ENCODE measurements at places on chromosomes 2 and 18.

- no peak overlapping the region for H3K27ac ChIP-seq
- no peak for DNase-seq
- H3K4me3 ChIP-seq: no peak overlapping the region
- H3K36me3 ChIP-seq: no peaks in the 10 kb centered on the region
- H3K27me3 ChIP-seq: peaks cover 10% of the 10 kb centered on the region
Observed at GRCh38 chr2:9807056-9807455, 36.2 kb upstream of the TAF1B start.

GRCh38 chr2:47907039-47907781 is 912 bp upstream of the FBXO11 start:
- peak overlapping the region; percentile 82 for H3K4me3 ChIP-seq
- peak overlapping the region; percentile 90 for H3K27ac ChIP-seq
- H3K36me3 ChIP-seq: peaks cover 8% of the 10 kb centered on the region
- peak; percentile 53 for DNase-seq
- no peaks in the 10 kb centered on the region for H3K27me3 ChIP-seq
- H3K4me1 ChIP-seq: peaks cover 28% of the 10 kb centered on the region

DNA sequence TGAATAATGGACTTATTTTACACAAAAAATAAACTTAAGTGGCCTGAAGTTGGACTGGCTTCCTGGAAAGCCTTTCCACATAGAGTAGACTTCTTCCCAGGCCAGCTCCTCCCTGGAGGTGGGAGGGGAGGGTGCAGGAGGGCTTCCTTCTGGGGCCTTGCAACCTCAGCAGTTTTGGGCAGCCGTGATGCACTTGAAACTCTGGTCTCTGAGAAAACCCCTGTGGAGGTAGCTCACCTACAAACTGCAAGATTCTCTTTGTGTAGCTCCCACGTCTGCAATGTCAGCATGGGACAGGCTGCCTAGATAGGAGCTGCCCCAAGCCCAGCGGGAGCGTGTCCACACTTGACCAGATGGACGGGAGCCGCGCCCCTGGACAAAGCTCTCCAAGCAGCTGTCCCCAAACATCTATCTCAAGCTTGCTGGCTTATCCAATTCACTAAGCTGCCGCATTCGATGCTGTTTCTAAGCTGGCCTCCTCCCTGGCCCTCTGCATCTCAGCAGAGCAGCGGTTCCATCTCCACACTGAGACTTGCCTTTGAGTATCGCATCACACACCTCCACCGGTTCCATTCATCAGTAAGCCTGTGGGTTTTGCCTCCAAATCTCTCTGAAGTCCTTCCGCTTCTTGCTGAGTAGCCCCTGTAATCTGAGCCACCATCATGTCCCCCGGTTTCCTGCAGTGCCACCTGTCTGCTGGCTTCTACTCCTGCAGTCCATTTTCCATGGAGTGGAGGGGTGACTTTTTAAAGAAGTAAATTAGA is 1.6 kb upstream of the LPIN1 start:
- H3K4me3 ChIP-seq: peak overlapping the region; percentile 26
- H3K4me1 ChIP-seq: peaks cover 59% of the 10 kb centered on the region
- peak; percentile 40 for DNase-seq

DNA sequence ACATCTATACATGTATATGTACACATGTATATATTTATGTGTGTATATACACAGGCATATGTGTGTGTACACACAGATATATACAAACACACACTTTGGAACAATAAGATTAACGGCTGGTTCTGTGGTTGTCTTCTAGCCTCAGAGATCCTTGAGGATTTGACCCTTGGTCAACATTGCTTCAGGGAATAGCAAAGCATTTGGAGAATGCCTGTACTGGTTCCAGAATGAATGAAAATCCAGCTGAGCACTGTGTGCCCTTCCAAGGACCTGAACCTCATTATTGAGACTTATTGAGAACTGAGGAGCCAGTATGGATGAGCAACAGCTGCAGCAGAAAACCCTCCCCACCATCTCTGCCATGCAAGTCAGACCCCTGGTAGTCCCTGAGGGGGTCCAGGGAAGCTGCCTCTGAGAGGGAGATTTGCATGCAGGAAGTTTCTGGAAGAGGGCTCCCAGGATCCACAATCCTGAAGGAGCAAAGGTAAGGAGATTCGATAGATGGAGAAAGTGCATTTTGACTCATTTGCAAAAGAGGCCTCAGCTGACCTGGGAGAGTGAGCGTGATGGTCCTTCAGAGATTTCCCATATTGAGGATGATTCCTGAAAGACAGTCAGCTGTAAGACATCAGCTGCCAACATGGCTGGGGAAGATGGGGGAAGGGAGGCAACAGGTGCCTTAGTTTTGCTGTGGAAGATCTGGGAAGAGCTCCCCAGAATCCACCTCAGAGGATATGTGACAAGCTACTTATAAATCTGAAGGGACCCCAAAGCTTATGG is 166.6 kb upstream of the NCKAP5 start:
- no peaks in the 10 kb centered on the region for H3K27me3 ChIP-seq
- DNase-seq: no peak
- H3K36me3 ChIP-seq: no peaks in the 10 kb centered on the region

GRCh38 chr2:149597050-149597667 is 9.6 kb upstream of the MMADHC start:
- no peak overlapping the region for H3K27ac ChIP-seq
- H3K36me3 ChIP-seq: no peaks in the 10 kb centered on the region
- no peak for DNase-seq
- peaks cover 12% of the 10 kb centered on the region for H3K27me3 ChIP-seq
- H3K4me3 ChIP-seq: no peak overlapping the region

DNA sequence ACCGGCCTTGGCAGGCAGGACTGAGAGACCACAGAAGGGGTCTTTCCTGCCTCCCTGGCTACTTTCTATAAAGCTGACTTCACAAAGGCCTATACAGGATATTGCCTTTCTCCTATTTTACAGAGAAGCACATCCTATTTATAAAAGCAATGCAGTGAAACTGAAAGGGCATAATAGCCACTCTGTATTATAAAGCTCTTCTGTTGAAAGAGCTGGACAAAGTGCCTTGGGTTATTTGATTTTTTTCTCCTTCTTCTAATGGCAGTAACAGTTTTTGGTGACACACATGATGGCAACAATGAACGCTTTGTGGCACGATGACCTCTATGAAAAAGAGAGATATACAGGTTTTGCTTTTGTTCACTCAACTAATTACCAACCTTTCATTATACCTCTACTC is 281.1 kb downstream of the ZNF516 start:
- no peak for DNase-seq
- no peaks in the 10 kb centered on the region for H3K36me3 ChIP-seq
- peaks cover 4% of the 10 kb centered on the region for H3K27me3 ChIP-seq
- no peak overlapping the region for H3K27ac ChIP-seq
- H3K4me3 ChIP-seq: no peak overlapping the region

Measured in activated CD8-positive, alpha-beta T cell treated with anti-CD3 and anti-CD28 coated beads, Interleukin-2, amount 10 ng/mL, durations not matched to agents 7 days and 5 days (primary cell).